ENCODE measurements at places on chromosomes 16 and 17.
A peak's percentile ranks its signal among the peaks of the same experiment; 100 is the strongest.

DNA sequence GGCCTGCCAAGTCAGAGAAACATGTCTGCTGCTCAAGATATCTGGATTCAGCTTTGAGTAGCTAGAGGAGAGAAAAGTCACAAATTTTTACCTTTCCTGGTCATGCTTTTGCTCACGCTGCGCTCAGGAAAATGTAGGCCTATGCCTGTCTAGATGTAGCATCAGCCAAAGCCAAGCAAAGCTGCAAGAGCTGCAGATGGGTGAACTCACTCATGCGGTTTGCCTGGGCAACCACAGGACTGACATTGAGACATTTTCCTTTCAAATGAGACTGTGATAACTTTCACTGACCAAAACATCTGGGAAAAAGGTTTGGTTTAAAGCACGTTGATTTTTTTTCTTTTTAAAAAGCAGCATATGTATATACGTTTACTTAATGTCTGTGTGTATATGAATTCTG, 34.0 kb upstream of the NAGLU start:
- no peak for DNase-seq

GRCh38 chr17:17712268-17712924, 31.1 kb downstream of the RAI1 start:
- DNase-seq, result no peak

- no peak for DNase-seq
Observed at GRCh38 chr17:78469443-78469842, 91.0 kb downstream of the PGS1 start.

- no peak for DNase-seq
Observed at GRCh38 chr16:31362476-31363405, 7.8 kb downstream of the ITGAX start.

- no peak for DNase-seq
Observed at GRCh38 chr17:74160656-74161502, 42.6 kb upstream of the RPL38 start.

DNA sequence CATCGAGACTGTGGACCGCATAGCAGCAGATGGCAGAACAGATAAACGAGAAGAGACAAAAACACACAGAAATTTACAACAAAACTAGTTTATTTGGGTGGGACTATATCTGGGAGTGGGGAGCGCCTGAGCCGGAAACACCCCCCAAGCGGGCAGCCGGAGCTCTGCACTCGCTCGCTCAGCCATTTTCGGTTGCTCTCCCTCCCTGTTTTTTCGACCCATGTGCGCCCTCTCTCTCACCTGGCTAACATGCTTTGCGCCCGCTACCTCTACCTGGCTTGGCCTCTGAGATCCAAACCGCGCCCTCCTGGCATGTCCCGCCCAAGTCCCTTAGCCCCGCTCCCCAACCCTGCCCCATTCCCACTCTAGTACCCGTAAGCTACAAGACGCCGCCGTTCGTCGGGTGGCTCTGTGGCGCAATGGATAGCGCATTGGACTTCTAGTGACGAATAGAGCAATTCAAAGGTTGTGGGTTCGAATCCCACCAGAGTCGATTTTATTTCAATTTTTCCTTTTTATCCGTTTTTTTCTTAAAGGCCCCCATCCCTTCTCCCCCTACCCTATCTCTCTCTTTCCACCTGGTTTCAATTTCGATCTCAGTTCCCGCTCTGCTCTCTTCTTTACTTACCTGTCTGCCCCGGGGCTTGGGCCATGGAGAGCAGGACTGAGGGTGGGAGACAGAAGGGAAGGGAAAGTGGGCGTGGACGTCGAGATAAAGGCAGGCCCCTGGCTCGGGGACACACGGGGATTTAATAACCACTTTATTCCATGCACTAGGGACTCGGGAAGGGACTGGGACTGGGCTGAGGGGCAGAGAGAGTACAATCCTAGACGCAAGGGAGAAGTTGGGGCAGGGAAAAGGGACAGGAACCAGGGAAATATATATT, 2.4 kb upstream of the ALOXE3 start:
- peak; percentile 80 for DNase-seq

- no peak for DNase-seq
Observed at GRCh38 chr16:7351610-7352510, 19.2 kb downstream of the RBFOX1 start.

- DNase-seq, result no peak
Observed at GRCh38 chr16:46736695-46737094, 11.4 kb downstream of the MYLK3 start.

- no peak for DNase-seq
Observed at GRCh38 chr16:16956376-16956775, 514.4 kb downstream of the XYLT1 start.

DNA sequence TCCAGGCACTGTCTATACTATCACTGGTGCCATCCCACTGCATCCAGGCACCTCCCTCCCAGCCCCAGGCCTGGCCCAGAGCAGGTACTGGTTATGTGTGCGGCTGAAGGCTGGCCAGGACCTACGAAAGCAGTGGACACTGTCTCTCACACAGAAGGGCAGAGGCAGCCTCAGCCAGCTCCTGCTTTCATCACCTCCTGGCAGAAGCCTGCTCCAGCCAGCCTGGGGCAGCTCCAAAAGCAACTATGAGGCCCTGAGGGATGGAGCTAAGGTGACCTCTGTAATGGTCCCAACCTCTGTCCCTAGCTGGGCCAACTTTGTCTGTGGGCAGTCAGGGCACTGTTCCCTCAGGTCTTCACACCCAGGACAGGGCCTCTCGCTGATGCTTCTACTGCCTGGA, 18.8 kb downstream of the HSD11B2 start:
- DNase-seq, result no peak

- DNase-seq, result no peak
Observed at GRCh38 chr16:7967996-7968509, 622.3 kb downstream of the TMEM114 start.
